ENCODE measurements at places on chromosomes 2 and 18.

GRCh38 chr2:85834466-85834865 is 54.3 kb downstream of the ST3GAL5 start:
- no peak for DNase-seq

GRCh38 chr2:232672588-232672987 is 24.5 kb upstream of the GIGYF2 start:
- peak; percentile 17 for DNase-seq

DNA sequence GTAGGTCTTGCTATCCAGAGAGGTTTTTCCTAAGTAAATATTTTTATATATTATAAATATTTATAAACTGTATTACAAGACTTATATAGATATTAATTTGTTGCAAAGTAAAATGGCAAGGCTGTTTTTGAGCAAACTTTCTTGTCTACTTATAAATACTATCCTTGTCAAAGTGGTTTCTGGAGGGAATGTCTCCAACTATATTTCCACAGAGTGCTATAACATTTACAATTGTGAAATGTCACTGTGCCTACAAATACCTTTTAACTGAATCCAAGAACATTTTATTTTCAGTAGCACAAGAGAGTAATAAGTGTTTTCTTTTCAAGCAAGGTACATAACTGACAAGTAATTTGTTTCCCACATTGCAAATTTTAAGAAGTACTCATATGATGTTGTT is 256.8 kb downstream of the ZNF385B start:
- no peak for DNase-seq

DNA sequence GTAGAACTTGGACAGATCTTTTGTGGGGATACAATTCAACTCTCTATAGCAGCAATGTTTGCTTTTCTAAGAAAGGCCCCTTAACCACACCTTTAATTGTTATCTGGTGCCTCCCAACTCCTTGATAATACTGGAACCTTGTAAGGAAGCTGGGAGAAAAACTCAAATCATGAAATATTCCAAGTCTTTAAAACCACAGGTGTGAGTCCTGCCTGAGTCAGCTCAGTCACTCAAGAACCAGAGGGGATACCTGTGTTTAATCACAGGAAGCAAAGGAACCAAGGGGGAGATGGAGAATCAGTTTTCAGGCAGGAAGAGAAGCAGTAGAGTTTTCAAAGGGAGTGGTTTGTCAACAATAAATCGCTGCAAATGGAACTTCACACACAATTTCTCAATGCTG is 159.9 kb downstream of the LAMA3 start:
- no peak for DNase-seq

- no peak for DNase-seq
Measured at GRCh38 chr2:8438996-8439395, 242.9 kb upstream of the ID2 start.

DNA sequence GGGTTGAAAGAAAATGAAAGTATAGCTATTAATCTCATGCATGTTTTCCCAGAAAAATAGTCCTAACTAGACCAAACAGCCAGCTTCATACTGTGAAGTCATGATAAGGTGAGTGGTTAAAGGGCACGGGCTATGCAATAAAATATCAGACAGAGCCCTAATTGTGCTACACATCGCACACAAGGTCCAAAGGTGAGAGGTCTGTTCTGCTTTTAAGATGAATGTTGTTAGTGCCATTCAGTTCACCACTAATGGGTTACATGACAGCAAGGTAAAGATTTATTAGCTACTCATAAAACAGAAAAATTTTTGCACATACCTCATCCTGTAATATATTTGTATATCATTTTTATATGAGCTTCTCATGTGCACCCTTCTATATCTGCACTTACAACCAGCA is 105.0 kb upstream of the STK17B start:
- DNase-seq: no peak

Measured in HL-60 (cell line).